ENCODE measurements at places on chromosomes 7 and 10.
A peak's percentile ranks its signal among the peaks of the same experiment; 100 is the strongest.

- peak; percentile 5 for DNase-seq
Measured at GRCh38 chr7:95246831-95247370, 77.4 kb downstream of the PON1 start.

GRCh38 chr7:34544621-34545020 is 113.4 kb upstream of the NPSR1 start:
- DNase-seq: no peak

DNA sequence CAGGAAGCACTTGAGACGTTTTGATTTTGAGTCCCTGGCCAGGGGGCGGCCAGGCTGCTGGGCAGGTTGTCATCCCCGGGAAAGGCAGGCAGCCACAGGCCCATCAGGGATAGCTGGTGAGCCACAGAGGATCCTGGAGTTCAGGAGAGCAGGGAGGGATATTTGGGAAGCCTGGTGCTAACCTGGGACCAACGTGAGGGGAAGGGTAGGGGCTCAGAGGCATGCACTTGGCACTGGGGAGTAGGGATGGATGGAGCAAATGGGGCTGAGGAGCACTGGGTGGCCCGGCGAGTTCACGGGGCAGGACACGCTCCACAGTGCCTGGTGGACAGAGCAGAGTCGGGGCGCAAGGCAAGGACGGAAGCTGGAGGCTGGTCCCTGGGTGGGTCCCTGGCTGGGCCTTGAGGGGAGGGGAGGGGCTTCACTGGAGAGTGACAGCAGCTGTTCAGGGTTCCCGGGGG is 30.2 kb downstream of the LRRC27 start:
- no peak for DNase-seq

DNA sequence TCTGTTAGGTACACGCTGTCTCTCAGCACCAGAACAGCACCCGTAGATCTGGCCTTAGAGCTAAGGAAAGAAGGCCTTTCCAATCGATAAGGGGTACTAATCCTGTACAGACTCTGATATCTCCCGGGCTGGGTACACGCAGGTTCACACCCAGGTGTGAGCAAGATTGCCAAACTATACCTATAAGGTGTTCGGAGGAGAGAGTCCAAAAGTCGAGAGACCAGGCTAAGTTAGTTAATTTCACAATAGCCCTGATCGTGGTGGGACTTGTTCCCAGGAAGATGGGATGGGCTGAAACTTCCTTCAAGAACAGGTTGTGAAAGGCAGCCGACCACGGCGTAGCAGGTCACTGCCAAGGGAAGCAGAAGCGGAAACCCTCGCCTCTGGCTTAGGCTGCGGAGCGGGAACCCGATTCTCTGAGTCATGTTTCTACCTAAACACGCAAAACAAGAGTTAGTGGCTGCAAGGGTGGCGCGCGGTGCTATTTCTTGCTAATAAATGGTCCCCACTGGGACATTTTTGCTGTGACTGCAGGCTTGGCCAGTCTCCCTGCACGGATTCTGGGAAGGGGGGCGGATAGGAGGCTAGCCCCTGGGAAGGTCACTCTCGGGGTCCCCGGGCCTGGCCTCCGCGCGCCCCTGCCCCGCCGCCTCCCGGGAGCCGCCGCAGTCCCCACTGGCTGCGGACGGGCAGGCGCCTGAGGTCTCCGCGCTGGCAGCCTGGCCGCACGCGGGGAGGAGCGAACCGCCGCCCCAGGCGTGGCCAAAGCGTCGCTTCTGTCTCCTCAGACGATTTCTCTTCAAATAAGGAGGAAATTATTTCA is 75.4 kb upstream of the PDSS1 start:
- DNase-seq: peak; percentile 4

DNA sequence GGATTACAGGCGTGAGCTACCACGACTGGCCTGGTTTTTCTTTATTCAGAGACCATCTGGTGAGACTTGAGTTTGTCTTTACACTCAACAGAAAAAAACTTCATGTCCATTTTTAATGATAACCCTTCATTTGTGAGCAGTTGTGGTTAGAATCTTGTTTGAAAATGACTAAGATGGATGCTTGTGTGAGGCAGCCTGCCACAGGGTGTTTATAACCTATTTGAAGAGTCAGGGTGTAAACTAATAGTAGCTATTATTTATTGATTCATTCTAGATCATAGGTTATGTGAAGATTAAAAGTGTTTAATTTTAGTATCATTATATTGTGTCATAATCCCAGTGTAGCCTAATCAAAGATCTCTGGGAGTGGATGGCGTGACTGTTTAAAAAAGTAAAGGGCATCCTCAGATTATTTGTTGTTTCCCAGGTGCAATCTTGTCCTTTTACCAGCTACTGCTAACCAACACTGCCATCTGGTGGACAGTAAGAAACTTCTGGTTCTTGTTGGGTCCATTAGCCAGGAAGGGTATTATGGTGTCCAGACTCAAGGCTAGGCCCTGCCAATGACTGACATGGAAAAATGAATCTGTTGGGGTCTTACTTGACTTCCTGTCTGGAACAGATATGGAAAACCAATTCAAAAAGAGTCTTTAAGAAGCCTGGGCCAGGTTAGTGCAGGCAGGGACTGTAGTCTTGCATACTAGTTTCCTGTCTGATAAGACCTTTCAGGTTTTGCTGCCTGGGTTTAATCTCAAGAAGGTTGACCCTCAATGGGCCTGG is 24.9 kb downstream of the NRBF2 start:
- DNase-seq: peak; percentile 74

GRCh38 chr10:28317760-28318159 is 14.9 kb upstream of the MPP7 start:
- DNase-seq: no peak

DNA sequence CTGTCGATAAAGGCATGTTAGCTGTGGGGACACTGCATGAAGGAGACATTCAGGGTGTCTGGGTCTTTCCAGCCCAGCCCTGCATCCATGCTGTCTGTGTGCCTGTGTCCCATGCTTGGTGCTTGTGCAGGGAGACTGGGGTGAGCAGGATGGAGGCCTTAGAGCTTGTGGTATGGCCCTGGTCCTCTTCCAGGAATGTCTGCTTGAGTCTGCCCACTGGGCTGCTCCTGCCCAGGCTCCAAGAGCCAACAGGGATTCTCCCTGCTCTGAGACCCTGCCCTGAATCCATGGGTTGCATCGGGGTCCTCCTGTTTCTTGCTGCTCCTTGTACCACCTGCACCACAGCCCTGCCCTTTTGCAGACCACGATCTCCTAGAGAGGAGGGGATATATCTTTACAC is 31.4 kb upstream of the ARHGAP22 start:
- DNase-seq: no peak

- no peak for DNase-seq
Measured at GRCh38 chr10:36114141-36114540, 472.0 kb upstream of the FZD8 start.

DNA sequence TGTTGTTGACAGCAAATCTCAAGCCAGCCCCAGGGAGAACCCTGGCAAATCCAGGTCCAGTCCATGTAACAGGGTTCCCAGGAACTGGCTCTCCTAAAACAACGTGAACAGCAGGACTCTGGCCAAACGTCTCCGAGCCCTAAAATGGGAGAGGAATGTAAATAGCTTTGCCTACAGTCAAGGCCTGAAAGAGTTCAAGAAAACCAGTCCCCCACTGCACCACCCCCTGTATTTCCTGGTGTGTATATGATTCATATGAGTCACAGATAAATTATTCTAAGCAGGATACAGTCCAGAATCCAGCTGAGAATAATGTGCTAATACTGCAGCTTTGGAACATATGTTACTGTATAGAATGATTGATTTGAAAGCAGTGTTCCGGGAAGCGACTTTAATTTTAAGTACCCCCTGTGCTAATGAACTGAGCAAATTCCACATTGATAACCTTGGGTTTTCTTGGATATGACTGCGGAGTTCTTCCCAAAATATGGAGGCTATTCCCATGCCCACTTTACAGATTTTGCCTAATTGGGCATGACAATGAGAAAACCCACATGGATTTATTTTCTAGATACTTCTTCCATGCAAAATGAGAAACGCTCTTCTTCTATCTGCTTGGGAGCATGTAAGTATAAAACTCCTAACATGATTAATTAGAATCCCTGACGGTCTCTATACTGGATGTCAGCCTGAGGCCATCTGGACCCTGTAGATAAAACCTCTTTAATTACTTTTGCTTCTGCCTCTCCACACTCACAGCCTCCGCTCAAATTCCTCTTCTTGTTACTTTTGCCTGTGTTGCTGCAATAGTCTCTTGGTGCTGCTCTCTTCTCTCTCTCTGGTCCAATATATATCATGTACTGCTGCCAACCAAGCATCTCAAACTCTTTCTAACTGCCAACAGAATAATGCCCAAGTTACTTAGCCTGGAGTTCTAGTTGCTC is 50.2 kb downstream of the LAMB4 start:
- DNase-seq: no peak

GRCh38 chr7:155868955-155869783 is 56.9 kb upstream of the SHH start:
- no peak for DNase-seq

DNA sequence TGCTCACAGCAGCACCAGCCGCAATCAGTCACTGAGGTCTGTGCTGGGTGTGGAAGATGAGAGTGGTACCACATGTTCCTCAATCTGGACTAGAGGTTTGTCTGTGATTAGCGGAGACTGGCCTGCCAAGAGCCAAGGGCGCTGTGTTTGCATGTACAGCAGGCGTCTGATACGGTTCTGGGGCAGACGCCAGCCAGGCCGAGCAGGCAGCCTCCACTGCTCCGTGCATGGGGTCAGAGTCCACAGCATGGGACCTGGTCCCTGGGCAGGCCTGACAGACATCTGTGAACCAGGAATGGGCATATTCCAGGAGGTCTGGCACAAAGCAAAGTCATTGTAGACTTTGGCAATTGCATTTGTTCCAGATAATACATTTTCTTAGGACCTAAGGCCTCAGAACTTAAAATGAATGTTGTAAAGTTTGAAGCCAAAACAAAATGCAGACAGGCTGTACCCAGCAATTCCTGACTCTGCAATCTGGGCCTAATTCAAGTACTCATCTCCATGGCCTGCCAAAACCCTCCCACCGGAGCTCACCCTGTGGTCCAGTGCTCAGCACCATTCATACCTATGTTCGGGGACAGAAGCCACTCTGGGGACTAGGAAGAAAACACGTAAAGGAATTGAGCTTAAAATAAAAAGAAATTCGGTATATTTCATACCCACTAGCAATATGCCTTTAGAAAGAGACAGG is 50.0 kb upstream of the FAM20C start:
- DNase-seq: no peak

DNA sequence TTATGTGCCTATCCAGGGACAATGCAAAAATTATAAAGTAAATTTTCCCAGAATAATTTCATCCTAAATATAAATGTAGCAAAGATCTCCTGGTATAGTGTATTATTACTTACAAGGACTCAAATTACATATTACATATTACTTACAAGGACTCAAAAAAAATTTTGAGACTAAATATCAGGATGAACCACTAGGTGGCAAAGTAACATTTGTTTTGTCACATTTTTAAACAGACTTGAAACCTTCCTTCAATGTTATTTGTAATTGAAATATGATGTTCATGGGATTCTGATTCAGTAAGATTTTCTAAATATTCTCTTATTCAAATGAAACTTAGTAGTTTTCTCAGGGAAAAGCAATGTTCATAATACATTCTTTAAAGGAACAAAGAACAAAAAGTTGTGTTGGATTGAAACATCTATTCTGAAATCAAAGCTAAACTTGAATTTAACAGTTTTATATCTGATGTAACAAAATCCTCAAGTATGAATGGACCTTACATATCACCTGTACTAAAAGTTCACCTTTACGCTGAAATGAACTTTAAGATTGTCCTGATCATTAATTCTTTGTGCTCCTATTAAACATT is 74.3 kb upstream of the GNAI1 start:
- DNase-seq: peak; percentile 3

DNA sequence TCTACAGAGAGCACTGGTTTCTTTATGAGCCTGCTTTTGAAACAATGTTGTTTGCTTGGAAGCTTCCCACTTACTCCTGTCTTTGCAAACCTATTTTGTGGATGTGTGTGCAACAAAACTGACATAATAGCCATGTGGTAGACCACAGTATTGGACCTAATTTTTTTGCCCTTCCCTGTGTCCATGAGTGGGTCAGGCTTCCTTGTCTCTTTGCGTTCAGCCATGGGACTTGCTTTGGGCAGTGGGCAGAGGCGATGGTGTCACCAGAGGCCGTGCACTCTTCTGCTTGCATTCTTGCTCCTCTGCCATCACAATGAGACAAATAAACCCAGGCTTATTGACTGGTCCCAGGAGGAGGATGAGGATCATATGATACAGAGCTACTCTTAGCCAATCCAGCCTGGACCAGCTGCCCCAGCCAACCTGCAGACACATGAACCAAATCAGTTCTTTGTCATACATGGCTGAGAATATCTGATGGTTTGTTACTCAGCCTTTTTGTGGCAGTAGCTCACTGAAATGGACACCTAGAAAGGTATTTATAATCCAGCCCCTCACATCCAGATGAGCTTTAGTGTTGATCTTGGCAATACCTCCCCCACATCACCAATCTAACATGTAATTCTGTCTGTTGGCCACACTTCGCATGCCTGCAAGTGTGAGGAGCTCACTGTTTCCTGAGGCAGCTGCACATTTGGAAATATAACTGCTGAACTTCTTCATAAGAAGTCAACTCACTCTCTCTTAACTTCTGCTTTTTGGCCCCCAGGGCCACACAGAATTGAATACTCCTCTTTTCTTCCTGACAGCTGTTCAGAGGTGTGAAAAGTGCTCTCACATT is 427.8 kb upstream of the ZMIZ1 start:
- DNase-seq: no peak

GRCh38 chr7:71976645-71977044 is 435.5 kb downstream of the CALN1 start:
- DNase-seq: no peak

- DNase-seq: peak; percentile 11
Measured at GRCh38 chr10:75401569-75402485, at the start of gene ZNF503. Gene ZNF503, minus strand, starts transcription at chr10:75401764. Its CDS starts 345 bp downstream, at chr10:75401419.

GRCh38 chr7:132581431-132581830 is 5.2 kb upstream of the PLXNA4 start:
- DNase-seq: no peak

DNA sequence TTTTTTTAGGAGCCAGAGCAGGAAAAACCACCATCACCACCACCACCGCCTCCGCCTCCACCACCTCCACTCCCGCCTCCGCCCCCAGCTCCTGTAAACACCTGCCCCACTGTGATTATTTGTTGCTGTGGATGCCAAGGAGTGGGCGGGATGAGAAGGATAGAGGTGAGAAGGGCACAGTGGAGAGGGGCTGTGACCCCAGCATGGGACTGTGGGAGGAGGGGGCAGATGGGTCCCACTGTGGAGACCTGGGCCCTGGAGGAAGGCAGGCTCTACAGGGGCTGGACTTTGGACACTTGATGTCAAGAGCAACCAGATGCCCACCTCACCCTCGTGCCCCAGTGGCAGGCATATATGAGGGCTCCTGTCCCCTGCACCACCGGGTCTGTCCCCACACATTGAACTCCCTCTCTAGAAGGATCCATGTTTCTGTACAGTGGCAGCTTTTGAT is 24.7 kb downstream of the ANTXRL start:
- no peak for DNase-seq

- DNase-seq: no peak
Measured at GRCh38 chr10:63206576-63206975, 73.4 kb downstream of the NRBF2 start.

Measured in CD4-positive, alpha-beta T cell treated with Interleukin-2 at 100 ng/mL for 4 hours (primary cell).